Epithelial cell of proximal tubule (primary cell): ENCODE measurements at places on chromosomes 2 and 18. TPM values are rescaled to one million over a fixed set of nuclear protein-coding genes. Genes with fewer than 3 reads are reported as not detected.

- DNase-seq = no peak
Observed at GRCh38 chr2:58973811-58974281, 732.7 kb upstream of the FANCL start.

- no peak for DNase-seq
Observed at GRCh38 chr2:109466674-109467575, 146.8 kb downstream of the SEPTIN10 start.

The CYTIP gene
- total RNA-seq = 1.3 and 4.8 TPM in 2 replicates

The DSG1 gene
- not detected in 2 replicates for total RNA-seq
